Stimulated activated CD8-positive, alpha-beta memory T cell treated with anti-CD3 and anti-CD28 coated beads, Interleukin-7, amount 100 ng/mL, for 1 hour (primary cell): ENCODE measurements at places on chromosomes 5 and 9.
A peak's percentile ranks its signal among the peaks of the same experiment; 100 is the strongest.

DNA sequence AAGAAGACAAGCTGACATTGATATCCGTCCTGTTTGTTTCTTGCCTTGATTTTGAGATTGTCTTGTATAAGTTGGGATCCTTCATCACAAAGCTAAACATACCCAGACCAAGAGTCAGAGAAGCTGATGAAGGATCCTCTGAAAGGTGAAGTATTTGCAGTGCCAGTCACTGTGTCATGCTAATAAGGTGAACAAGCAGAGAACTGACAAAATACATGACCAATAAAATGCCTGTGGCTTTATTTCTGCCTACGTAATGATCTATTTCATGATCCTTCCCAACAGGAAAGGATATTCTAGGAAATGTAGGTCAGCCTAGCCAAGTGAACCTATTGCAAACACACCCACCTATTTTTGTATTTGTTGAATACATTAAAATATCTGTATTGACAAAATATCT, 351.3 kb upstream of the CDH9 start:
- DNase-seq, result no peak

DNA sequence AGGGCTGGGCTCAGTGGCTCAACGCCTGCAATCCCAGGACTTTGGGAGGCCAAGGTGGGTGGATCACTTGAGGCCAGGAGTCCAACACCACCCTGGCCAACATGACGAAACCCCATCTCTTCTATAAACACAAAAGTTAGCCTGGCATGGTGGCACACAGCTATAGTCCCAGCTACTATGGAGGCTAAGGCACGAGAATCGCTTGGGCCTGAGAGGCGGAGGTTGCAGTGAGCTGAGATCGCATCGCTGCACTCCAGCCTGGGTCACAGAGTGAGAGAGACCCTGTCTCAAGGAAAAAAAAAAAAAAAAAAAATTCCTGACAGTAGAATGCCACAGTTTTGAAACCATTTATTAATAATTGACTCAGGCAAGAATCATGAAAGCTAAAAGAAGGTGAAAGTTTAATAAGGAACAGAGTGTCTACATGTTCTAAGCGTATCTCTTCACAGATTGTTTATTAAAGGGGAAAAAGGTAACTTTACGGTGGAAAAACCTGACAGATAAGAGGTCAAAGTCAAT, 5.7 kb upstream of the PTGR1 start:
- no peak for DNase-seq

- peak; percentile 12 for DNase-seq
These were observed 67.5 kb downstream of the MAMDC2 start for GRCh38 chr9:70111042-70111602.

- DNase-seq, result no peak
These were observed 135.7 kb downstream of the CAAP1 start for GRCh38 chr9:26756881-26757280.

GRCh38 chr5:159917994-159918393, 1.7 kb downstream of the ADRA1B start:
- DNase-seq, result no peak

GRCh38 chr5:51599587-51599986, 216.3 kb downstream of the ISL1 start:
- no peak for DNase-seq

GRCh38 chr5:1110307-1111240, 1.3 kb downstream of the SLC12A7 start:
- no peak for DNase-seq

GRCh38 chr9:35162605-35163315, 951 bp downstream of the UNC13B start:
- no peak for DNase-seq

DNA sequence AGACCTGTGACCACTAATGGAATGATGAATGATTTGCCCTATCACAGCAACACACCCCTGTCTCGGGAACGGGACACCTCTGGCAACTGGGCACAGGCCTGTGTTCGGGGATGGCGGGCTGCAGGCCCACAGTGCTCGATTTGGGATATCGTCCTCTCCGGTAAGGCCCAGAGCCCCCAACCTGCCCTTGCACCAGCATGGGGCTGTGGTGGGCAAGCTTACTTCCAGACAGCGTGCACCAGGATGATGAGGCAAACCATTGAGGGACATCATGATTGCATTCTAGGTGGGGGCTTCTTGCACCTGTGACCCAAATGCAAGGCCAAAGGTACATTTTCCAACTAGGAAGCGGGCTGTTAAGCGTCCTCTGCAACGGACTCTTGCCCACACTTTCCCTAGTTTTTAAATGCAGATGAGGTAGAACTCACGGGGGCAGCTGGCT, 275.4 kb downstream of the FSTL4 start:
- DNase-seq, result no peak

- no peak for DNase-seq
These were observed 72.0 kb downstream of the PDE8B start for GRCh38 chr5:77282337-77283027.

DNA sequence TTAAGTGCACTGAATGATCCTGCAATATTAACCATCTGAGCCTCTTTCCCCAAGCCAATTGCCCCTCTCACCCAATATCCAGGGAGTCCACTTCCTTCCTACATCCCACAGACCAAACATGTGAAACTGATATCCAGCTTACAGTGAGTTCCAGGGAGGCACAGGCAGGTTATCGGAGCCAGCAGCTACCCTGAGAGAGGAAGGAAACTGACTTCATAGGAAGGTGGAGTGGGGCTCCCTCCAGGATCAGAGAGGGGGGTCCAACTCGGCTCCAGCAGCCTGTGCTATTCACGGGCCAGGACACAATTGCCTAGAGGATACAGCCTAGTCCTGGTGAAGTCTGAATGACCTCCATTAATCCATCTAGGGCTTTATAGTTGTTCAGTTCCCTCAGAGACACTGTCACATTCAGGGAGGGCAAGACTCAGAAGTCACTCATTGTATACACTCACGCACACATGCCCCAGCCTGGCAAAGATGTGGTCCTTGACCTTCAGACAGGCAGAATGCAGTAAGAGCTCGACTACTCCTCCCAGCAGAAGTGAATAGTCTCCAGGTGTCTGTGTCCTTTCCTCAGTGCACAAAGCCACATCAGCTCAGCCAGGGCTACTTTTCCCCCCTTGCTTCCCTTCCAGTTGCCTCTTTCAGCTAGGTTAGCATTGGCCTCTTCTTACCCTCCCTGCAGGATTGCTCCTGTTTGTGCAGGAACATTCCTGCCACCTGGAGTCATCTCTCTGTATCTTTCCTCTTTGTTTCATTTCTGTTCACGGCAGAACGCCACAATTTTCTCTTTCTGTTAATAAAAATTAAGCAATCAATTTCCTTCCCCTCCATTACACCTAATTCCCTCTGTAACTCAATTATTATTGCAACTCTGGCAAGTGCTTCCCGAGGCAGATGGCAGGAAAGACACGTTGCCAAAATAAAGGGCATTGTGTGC, 501.7 kb downstream of the ARHGEF28 start:
- DNase-seq, result no peak

DNA sequence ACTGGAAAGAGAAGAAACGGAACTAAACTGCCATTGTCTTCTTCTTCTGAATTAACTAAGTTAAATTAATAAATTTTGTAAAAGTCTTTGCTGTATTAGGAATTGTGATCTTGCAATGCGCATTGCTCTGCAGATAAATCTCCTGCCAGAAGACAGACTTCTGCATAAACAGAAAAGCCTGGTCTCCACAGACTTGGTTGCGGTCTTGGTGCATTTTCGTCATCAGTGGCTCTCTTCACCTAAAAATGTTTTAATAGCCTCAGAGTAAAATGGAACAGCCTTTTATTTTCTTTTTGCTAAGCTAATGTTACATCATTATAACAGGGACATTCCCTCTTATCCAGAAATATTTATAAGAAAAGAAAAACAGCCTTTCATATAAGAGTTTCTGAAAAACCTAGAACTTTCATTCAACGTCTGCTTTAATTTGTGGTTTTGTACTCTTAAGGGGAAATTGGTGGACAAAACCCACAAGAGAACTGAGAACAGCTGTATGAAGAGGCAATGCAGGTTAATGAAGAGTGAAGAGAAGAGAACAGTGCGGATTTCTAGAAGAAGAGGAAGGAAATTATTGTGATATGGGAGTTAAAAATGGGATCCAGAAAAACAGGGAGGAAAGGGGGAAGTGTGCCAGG, 10.1 kb downstream of the IFNA5 start:
- no peak for DNase-seq

DNA sequence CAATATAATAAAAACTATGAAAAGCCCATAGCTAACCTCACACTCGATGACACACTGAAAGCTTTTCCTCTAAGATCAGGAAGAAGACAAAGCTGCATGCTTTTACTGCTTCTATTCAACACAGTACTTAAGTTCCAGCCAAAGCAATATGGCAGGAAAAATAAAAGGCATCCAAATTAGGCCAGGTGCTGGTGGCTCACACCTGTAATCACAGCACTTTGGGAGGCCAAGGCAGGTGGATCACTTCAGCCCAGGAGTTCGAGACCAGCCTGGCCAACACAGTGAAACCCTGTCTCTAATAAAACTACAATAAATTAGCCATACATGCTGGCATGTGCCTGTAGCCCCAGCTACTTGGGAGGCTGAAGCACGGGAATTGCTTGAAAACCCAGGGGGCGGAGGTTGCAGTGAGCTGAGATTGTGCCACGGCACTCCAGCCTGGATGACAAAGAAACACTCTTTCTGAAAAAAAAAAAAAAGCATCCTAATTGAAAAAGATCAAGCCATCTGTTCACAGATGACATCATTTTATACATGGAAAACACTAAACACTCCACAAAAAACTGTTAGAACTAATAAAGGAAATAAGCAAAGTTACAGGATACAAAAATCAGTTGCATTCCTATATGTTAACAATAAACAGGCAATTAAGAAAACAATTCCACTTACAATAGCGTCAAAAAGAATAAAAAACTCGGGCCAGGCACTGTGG, 17.9 kb downstream of the ZFR start:
- no peak for DNase-seq

GRCh38 chr5:173334808-173335207, 6.6 kb upstream of the STC2 start:
- DNase-seq, result no peak

DNA sequence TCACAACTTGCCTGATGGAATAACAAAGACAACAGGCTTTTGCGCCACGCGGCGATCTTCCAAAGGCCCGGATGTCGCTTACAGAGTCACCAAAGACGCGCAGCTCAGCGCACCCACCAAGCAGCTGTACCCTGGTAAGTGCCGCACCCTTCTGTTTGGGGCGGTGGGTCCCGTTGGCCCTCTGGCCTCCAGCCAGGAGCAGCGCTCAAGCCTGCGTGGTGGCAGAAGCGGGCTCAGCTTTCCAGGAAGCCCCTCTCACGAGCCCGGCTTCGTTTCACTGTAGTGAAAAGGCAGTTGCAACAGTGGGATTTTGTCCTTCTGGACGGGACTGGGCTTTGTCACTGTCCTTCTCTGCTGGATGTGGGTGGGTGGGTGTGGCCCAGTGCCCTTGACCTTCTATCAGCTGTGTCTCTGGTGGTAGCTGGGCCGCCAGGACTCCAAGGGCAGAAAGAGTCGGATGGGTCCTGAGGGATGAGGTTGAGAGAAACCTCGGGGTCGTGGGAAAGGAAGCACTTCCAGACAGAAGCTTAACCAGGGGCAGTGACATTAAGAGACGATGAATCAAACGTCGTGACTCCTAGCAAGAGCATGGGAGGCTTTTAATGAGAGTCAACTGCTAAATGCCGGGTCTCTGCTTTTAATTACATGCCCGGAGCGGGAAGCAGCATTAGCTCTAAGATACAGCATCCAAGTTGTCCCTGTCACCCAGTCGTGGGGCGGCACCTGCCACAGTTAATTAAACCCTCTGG, 49.5 kb downstream of the COL5A1 start:
- no peak for DNase-seq

- DNase-seq, result no peak
These were observed 480.9 kb upstream of the CD180 start for GRCh38 chr5:67677422-67677970.

- DNase-seq, result no peak
These were observed 229.5 kb downstream of the KIAA0825 start for GRCh38 chr5:94388773-94389514.

DNA sequence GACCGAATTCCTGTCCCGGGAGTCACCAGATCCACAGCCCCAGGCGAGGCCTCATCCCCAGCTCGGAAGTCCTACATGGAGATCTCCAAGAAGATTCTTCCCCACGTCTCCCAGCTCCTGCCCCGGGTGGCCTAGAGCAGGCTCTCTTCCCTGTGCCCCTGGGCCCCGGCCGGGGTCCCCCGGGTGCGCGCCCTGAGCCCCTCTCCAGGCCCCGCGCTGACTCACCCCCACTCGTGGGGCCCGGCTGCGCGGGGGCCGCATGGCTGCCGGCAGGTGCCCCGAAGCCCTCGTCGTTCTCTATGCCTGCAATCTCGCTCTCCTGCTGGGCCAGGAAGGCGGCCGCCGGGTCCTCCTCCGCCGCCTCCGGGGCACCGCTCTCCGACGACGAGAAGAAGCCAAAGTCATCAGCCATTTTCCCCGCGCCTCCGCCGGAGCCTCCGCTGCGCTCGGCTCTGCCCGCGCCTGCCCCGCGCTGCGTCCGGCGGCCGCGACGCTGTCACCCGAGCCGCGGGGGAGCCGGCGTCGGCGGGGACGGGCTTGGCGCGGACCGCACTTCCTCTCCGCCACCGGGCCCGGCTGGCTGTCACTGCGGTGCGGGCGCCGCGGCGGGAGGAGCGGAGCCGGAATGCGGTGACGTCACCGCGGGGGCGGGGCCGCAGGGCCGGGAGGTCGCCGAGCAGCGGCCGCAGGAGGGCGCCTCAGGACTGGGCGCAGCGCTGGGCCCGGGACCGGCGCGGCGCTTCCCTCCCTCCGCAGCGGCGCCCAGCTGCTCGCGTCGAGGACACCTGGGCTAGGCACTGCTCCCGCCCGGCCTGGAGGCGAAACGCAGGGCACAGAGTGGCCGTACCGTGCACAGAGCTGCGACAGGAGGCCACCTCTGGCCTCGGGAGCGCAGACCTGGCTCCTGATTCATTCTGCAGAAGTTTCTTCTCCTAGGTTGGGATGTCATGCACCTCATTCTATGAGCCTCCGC, at the start of gene CLTB:
Gene CLTB (minus strand): TSS at position 588 of the 973 bp plus-strand sequence. CDS start 176 bp downstream, at position 412.
- DNase-seq, result peak; percentile 83

DNA sequence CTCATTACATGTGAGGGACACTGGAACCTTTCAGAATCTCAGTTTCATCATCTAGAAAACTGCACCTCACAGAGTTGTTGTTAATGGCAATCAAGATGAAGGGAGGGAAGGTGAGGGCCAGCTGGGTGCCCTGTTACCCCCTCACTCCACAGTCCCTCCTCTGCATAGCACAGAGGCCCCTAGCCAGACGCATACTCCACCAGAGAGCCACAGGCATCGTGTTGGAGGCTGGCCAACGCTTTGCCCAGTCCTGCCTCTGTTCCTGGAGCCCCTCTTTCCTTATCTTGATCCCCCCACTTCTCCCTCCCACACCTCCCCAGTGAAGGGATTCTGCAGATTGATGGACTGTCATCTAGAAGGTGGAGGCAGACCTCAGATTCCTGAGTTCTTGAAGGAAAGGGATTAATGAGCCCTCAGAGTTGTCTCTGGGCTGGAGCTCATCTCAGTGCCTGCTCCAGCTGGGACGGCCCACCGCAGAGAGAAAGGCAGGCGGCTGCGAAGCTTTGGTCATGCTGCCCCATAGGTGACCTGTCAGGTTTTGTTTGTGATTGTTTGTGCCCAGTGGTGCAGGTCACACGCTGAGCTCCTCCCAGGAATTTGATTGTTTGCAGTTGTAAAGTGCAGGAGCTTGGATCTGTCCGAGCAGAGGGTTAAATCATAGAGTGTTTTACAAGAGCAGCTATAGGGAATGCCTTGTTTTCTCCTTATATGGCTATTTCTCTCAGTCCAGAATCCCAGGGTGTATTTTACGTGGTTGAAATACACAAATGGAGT, 487.3 kb downstream of the CCDC171 start:
- no peak for DNase-seq
